ENCODE measurements at places on chromosomes 7 and 10. TPM values are rescaled to one million over a fixed set of nuclear protein-coding genes. Genes with fewer than 3 reads are reported as not detected.

ICA1 gene
- under 0.01 TPM for total RNA-seq

TMEM176A gene
- 1.1 TPM for total RNA-seq

CYP17A1 gene
- not detected for total RNA-seq

SPDYE2B gene
- not detected for total RNA-seq

PNLIPRP3 gene
- total RNA-seq: 0.09 TPM

PDE6C gene
- total RNA-seq: not detected

CCSER2 gene
- total RNA-seq: 20.2 TPM

MYO3A gene
- total RNA-seq: not detected

FASTK gene
- 76.1 TPM for total RNA-seq

LRRC18 gene
- not detected for total RNA-seq

TAS2R5 gene
- total RNA-seq: 0.57 TPM

PDE1C gene
- 0.92 TPM for total RNA-seq

IKZF1 gene
- not detected for total RNA-seq

Data from smooth muscle cell of bladder (primary cell).